AG08395 (cell line): ENCODE measurements at places on chromosomes 7 and 10.
A peak's percentile ranks its signal among the peaks of the same experiment; 100 is the strongest.

GRCh38 chr7:98232799-98233198 is 19.2 kb downstream of the TECPR1 start:
- no peak for DNase-seq

- no peak for DNase-seq
These were observed 18.8 kb downstream of the MMD2 start for GRCh38 chr7:4939971-4940728.

DNA sequence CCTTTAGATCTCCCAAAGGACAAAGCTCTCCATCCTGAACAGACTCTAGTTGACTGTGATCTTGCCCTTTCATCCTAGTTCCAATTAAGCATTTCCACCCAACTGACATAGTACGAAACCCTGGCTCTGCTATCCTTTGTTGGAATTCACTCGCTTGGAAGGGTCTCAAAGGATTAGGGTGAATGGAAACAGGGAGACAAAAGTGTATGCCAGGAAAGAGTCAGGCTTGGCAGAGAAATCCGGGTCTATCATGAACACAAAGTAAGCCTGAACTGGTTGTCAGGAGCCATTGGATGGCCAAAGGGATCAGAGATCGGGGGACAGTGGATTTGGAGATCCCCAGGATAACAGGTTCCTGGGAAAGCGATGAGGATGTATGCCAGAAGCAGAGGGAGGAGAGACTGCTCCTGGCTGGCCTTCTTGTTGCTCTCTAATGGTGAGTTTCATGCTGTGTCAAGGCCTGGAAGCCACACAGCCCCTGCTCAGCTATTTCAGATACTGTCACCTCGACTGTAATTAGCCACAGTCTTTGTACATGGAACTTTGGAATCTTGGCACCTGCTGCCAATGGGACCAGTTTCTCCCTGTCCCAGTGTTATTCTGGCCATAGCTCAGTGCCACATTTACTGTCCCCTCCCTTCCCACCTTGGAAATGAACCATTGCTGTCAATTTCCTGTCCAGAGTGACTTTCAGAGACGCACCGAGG is 1168.7 kb upstream of the AUTS2 start:
- DNase-seq, result no peak

DNA sequence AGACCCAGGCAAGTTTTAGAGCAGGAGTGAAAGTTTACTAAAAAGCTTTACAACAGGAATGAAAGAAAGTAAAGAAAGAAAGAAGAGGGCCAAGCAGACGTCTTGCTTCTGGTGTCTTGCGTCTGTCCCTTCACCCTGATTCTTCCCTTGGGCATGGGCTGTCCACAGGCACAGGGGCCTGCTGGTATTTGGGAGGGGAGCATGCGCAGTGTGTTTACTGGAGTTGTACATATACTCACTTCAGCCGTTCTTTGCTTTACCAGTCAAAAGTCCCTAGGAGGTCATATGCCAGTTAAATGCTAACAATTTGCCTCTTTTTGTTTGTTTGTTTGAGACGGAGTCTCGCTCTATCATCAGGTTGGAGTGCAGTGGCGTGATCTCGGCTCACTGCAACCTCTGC is 875.9 kb downstream of the REEP3 start:
- no peak for DNase-seq

- DNase-seq, result peak; percentile 17
These were observed 50.9 kb downstream of the TPK1 start for GRCh38 chr7:144784943-144785342.

- no peak for DNase-seq
These were observed 212.2 kb downstream of the FAM107B start for GRCh38 chr10:14562218-14563075.

DNA sequence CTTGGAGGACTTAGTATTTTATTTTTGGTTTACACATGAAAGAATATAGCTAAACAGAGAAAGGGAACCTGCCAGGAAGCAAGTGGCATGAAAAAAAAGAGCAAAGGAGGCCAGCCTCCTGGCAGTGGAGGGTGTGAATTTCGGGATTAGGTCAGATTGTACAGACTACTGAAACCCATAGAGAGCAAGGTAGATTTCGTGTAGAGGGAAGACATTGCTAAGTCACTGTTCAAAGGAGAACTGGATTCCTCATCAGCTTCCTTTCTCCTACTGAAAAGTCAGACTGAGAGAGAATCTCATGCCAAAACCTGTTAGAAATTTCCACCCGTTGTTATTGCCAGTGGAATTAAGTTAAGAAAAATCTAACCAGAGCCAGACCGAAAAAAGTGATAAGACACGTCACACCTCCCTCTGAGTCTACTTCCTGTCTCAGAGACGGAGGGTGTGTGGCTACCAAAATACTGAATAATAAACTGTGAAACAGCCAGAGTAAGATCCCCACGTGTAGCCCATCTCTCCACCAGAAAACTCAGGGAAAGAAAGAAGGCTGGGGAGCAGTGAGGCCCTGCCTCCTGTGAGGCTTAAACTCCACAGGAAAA is 118.8 kb downstream of the SKIDA1 start:
- DNase-seq, result peak; percentile 24

DNA sequence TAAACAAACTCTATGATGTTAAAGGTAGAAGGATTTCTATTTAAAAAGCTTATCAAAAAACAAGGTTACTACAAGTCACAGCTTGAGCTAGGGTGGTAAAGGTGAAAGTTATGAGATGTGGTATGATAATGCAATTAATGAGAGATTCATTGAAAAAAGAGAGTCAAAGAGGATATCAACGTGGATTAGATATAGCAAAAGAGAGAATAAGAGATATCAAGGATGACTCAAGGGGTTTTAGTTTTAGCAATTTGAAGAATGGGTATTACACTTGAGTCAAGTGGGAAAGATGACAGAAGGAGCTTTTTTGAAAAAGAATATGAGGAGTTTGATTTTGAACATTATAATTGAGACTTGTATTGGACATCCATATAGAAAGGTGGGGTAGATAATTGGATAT is 59.8 kb downstream of the NUTM2E start:
- DNase-seq, result no peak

DNA sequence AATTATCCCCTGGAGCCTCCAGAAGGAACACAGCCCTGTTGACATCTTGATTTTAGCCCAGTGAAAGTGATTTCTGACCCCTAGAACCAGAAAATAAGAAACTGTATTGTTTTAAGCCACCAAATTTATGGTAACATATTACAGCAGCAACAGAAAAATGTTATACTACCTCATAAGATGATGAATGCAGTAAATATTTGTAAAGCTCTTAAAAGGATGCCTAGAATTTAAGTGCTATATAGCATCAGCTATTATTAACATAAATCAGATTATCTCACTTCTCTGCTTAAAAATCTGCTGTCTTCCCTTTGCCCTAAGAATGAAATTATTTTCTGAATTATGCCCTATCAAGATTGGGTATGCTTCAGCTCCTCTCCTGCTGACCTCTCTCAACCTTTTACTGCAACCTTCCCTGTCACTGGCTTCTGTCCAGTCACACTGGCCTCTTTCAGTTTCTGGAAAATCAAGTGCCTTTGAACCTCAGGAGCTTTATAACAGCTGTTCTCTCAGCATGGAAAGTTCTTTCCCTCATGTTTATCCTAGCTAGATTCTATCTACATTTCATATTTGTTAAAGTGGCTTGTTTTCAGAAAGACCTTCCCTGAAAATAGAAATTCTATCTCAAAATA is 78.9 kb downstream of the GPR37 start:
- no peak for DNase-seq

- DNase-seq, result no peak
These were observed 109.9 kb downstream of the REEP3 start for GRCh38 chr10:63630931-63631680.

DNA sequence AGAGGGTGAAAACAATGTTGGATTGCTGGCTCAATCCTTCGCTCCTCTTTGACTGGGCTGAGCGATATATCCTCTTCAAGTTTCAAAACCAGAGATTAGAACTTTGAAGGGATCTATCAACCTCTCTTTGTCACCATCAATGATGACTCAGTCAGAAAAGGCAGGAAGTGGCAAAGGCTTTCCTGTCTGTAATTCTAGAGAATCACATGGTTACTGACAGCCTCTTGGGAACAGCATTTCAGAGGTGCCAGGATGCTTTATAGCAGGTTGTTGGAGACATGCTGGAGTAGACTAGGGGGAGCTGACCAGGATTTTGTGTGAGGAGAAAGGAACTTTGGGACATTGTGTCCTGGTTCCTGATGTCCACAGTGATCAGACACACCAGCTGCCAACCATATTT is 81.3 kb downstream of the PRKCQ start:
- DNase-seq, result no peak

DNA sequence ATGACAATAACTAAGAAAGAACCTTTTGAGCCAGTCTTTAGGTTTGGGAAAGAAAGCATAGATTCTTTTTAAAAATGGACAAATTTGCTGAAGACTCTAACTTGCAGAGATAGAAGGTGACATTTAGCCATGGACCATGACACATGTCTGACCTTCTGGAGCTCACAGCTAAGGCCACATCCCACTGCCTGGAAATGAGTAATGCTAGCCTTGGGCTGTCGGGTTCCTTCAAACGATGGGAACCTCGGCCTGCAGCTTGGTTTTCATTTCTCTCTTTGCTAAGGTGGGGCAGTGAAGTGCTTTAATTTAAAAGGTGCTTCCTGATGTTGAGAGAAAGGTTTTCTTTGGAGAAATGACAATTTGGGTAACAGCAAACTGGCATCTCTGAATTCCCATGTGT is 223.2 kb downstream of the FANK1 start:
- DNase-seq, result no peak

DNA sequence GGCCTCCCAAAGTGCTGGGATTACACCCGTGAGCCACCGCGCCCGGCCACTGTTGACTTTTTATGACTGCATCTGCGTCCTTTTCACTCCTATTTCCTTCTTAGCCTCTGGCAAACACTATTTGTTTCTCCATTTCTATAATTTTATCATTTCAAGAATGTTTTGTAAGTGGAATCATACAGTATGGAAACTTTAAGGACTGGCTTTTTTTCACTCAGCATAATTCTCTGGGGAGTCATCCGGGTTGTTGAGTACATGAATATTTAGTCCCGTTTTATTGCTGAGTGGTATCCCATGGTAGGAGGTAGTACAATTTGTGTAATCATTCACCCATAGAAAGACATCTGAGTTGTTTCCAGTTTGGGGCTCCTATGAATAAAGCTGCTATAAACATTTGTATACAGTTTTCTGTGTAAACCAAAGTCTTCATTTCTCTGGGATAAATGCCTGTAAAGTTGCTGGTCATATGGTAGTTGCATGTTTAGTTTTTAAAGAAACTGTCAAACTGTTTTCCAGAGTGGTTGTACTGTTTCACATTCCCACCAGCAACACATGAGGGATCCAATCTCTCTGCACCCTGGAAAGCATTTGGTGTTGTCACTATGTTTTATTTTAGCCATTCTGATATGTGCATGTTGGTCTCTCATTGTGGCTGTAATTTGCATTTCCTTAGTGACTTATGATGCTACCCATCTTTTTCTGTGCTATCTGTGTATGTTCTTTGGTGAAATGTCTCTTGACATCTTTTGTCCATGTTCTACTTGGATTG is 139.6 kb upstream of the EEPD1 start:
- no peak for DNase-seq

- DNase-seq, result no peak
These were observed 1.0 kb upstream of the DENND2A start for GRCh38 chr7:140641524-140642195.

DNA sequence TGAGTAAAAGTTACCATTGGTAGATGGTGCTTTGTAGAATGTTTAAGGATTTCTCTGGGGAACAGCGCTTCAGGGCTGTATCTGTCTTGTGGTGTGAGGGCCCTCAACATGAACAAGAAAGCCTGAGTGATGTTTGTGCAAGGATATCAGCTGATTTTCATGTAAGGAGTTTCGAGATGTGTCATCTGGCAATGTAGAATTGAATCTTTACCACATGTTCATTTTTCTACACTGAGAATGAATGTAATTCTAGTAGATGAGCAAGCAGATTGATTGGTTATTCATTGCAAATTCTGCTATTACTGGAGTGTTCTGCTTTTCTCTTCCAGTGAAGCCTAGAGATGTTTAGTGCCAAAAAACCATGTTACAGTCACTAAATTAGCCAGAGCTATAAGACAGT is 87.7 kb downstream of the ST7 start:
- DNase-seq, result peak; percentile 52

DNA sequence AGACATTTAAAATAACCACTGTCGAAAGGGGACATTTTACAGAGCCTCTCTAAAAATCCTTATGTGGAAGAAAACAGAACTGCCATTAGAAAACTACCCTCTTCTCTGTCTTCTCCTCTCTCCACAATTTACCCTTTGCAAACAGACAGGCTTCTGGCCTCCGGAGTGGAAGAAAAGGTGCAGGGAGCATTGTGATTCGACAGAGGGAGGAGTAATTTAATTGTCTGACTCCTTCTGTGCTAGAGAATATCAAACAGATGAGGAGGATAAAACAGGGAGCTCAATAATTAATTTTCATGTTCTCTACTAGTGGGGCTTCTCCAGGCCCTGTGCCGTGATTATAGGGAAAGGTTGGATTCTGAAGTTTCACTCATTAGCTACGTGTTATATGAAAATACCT is 615.5 kb upstream of the MKI67 start:
- DNase-seq, result no peak

DNA sequence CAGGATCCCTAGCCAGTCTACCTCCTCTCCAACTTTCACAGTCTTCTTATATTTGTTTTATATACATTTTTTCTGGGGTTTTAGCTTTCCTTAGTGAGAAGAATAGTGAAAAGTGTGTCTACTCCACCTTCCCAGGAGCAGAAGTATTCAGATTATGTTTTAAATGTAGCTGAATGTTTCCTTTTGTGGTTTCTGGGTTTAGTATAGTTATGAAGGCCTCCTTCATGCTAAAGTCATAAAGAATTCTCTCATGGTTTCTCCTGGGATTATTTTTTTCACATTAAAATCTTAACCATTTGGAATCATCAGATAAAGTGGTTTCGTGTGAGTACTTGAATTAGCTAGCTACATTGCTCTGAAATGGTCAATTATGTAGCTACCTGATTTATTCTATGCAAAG is 50.9 kb downstream of the ANKMY2 start:
- DNase-seq, result no peak

GRCh38 chr7:113113912-113114311 is 4.4 kb downstream of the SMIM30 start:
- no peak for DNase-seq
